ENCODE measurements at places on chromosomes 13 and 19.

DNA sequence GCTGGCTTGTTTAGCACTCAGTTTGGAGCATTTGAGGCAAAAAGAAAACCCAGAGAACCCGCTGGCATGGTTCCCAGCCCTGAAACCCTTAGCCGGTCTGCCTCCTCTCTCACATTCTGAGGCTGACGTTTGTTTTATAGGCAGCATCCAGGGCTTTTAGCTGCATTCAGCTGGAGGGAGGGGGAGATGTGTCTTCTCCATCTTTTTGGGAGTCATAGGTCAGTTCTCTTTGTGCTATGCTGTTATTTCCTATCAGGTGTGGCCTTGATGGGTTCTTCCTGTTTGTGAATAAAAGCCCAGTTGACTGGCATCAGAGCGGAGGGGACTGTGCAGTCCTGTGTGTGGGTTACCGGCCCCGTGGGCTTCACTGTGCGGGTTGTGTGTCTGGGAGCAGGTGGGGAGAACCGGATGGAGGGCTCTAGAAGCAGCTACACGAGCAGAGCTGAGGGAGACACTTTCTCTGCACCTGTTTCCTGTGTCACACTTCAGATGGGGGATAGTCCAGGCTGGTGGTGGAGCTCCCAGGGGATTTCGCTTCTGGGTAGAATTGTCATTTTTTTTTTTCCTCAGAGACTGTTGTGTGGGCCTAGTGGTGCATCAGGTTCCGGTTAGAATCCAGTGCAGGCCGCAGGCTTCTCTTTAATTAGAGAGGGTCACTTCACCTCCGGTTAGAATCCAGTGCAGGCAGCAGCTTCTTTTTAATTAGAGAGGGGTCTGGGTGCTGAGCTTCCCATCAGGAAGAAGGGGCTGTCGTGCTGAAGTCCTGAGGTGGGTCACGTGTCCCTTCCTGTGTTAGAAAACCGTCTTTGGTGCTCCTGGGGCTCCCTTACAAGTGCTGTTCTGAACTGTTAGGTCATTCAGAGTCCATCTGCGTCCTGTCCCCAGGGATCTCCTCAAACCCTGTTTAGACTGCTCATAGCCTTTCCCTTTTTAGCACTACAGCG, 69.6 kb downstream of the ARHGEF7 start:
- DNase-seq: no peak

DNA sequence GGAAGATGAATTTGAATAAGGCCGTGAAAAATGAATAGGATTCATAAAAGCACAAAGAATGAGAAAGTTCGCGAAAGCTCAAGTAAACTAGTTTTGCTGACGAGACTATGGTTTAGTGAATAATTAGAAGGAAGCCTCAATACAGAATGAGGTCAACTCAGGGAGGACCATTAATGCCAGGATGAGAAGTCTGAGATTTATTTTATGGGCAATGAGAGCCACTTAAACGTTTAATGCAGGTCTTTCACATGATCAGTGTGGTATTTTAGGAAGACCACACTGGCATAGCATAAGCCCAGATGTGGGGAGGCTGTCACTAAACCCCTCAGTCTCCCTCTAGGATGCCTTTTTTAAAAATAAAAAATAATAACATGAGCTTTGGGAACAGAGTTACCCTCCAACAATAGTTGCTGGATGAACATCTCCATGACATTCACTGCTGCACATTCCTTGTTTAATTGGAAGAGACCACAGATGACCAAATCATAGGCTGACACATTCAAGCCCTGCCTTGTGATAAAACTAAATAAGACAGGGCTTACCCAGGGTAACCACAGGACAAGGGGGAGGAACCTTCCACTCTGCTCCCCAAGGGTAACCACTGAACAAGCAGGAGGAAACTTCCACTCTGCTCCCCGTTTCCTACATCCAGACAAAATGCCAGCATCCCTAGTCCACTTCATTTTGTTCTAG, 43.6 kb upstream of the LSM14A start:
- DNase-seq: no peak

GRCh38 chr19:10173527-10173926, 21.2 kb downstream of the DNMT1 start:
- no peak for DNase-seq

DNA sequence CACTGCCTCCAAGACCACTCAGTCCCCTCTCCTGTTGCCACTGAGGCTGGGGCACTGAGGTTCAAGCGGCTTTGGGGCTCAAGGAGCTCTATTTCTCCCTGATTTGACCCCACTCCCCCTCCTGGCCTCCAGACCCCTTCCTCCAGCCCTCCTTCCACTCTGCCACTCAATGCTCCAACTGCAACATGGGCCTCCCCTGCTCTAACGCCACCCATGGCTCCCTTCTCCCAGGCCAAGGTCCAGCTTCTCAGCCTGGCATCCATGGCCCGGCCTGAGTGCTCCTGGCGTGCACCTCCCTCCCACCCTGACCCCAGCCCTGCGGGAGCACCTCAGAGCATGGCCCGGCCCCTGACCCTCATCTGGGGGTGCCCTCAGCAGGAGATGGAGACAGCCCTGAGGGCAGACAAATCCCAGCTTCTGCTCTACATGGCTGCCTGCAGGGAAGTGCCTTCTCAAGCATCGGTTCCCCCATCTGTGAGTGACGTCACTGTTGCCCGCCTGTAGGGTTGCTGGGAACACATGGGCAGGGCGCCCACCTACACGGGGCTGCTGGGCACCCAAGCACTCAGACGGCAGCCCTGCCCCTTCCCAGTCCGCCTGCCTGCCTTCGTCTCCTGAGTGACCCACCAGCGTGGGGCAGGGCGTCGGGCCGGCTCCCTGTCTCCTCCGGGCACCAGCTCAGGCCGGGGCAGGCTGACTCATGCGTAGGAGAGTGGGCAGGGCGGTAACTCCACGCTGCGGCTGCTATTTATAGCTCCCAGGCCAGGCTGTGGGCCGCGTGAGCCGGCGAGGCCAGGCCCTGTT, 1.6 kb upstream of the DIRAS1 start:
- DNase-seq: no peak

DNA sequence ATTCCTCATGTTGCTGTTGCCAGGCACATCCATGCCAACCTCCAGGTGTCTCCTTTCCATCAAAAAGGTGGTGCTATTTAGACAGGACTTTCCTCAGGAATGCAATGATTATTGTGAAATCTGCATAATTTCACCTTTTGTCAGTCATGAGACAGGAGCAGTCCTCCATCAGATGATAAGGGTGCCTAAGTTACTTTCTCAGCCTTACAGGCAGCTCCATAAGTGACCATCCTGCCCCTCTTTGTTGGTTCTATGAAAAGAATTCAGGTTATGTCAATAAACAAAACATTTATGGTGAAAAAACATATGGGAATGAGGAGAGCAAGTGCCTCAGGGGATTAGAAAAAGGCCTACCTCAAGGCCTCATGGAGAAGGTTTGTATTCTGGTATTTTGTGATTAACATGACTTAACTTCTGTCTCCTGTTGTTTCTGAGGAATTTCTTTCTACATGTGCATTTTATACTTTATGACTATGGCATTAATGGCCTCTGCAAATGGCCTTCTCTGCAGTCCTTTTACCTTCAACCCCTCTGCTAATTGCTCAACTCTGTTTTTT, 110.3 kb upstream of the DIAPH3 start:
- DNase-seq: no peak

GRCh38 chr19:21883516-21883915, 47.5 kb upstream of the ZNF43 start:
- DNase-seq: no peak
